Stimulated activated CD8-positive, alpha-beta memory T cell treated with anti-CD3 and anti-CD28 coated beads, Interleukin-4, amount 100 ng/mL, for 1 hour (primary cell): ENCODE measurements at places on chromosomes 16 and 17.

DNA sequence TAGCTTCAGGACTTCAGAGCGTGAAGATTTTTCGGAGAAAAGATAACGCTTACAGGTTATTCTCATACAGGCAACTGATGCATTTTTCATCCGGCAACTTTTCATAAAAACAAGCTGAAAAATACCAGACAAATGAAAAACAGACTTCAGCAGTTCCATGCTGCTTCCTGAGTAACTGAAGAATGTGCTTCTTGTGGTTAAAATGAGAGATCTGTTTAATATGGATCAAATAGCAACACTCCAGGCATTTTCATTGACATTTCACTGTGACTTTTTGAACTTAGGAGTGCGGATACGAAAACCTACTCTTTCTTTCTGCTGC lies 705 bp upstream of the PITPNC1 start:
- no peak for DNase-seq

DNA sequence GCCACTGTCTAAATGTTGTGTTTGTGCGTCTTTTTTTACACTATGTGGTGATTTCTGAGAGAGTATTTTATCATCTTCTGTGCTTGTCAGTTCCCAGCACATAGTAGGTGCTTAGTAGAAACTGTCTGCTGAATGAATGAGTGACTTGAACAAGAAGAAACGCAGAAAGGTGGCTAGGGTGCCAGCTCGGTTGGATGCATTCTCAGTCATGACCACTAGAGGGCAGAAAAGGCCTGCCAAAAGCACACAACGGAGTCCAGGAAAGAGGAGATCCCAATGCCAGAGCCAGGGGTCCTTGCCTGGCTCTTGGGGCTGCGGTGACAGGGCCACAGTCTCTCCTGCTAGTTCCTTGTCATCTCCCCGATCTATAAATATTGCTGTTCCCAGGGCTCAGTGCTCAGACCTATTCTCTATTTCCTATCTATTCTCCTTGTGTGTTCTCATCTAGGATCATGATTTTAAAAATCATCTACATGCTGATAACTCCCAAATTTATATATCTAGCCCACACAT lies 57.3 kb upstream of the CCL1 start:
- DNase-seq, result peak; percentile 54

GRCh38 chr16:15676506-15676905 lies 26.5 kb downstream of the NDE1 start:
- no peak for DNase-seq

- DNase-seq, result no peak
These were observed 5.5 kb upstream of the TMEM92 start for GRCh38 chr17:50268743-50269275.

DNA sequence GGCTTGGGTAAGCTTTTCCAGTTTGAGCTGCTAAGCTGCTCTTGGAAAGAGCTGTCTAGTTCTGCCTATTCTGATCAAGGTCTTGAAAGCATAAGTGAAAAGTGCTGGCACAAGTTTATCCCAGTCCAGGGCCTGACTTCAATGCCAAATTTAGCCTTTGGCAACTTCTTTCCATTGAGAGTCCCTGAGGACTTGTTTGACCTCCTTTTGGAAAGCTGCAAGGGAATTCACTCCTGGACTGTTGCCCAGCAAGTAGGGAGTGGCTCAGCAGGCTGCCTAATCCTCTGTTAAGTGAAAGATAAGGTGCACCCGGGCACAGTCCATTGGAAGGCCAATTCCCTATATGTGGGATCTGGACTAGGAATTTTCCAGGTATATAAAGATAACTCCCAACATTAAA lies 16.0 kb upstream of the TANC2 start:
- DNase-seq, result no peak

GRCh38 chr17:66547151-66547865 lies 244.9 kb downstream of the PRKCA start:
- DNase-seq, result no peak

GRCh38 chr16:1942047-1942809 lies 771 bp downstream of the MSRB1 start:
- DNase-seq, result no peak

GRCh38 chr16:2692948-2693651 lies 10.8 kb downstream of the KCTD5 start:
- DNase-seq, result no peak

DNA sequence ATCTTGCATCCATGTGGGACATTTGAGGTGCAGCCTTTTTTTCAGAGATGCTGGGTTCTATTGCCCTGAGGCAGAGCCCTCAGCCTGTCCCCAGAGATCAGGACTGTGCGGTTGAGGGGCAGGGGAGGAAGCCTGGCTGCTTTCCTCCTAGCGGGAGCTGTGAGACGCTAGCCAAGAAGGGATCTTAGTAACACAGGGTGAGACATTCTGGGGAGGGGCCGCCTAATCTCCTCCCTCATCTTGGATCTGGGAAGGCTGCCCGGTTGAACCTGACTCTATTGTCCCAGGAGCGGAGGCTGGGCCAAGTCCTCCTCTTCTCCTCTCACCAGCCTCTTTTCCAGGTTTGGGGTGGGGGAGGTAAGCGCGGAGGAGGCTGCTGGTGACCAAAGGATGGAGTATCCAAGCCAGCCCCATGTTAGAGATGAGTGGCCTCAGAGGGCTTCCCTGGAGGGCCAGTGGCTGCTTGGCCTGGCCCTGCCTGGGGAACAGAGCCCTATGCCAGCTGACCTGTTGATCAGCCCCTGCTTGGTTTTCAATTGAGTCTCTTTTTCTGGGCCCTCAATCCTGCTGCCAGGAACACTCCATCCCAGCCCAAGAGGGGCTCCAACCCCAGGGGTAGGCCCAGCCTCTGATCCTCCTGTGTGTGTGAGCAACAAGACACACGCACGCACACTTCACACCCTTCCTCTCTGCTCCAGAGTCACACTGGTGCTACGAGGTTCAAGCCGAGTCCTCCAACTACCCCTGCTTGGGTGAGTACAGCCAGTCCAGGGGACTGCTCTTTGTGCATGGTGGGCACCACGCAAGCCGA lies 5.0 kb downstream of the CA4 start:
- no peak for DNase-seq

DNA sequence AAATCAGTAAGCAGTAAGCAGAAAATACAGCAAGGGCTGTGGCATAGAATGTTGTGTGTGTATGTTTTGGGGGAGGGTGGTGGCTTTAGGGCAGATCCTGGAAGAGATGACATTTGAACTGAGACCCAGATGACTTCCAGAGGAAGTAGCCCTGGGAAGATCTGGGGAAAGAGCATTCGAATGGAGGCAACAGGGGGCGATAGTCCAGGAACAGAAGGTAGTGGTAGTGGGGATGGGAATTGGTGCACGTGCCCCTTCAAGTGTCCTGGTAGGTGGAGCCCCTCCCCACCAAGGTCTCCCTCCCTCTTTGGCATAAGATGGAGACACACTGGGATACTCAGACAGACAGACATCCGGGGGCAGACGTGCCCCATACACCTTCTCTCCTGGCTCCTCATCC lies 14.1 kb downstream of the ARHGEF15 start:
- no peak for DNase-seq

- DNase-seq, result no peak
These were observed 89.4 kb downstream of the ITFG1 start for GRCh38 chr16:47371271-47372014.

DNA sequence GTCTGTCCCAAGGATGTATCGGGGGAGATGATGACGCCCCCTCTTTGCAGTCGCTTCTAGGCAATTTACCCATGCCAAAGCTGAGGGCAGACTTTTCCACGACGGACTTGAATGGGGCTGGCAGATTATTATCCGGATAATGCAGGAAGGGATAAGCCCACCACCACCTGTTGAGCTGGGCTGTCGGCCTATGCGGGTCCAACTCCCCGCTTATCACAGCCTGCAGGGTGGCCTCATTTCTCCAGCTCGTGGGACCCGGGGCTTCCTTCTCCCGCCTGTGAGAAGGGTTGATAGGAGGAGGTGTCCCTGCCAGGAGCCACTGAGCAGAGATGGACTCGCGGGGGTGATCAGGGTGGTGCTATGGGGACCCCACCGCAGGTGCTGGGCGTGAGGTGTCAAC lies 559 bp downstream of the CACNG5 start:
- DNase-seq, result no peak

DNA sequence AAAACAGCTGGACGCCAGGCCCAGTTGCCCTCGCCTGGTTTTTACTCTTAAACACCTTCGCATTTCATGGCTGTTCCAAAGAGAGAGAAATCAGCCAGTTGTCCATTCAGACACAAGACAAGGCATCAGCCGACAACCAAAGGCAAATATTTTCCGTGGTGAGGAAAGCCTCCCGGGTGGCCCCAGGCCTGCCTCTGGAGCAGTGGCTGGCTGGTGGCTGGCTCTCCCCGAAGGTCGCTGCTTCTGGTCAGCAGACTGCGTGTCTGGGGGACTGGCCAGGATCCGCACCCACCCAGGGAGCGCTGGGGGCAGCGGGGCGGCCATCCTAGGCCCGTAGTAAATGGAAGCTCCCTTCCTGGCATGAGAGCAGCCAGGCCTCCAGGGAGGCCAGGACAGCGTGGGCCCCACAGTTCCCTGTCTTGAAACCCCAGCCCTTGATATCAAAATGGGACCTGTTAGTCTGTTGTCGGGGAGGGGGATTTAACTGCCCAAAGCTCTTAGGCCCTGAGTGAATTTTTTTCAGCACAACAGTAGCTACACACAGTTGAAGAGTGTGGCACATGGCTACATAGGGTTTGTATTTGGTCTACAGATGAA lies 57.7 kb downstream of the SREBF1 start:
- no peak for DNase-seq

GRCh38 chr16:3652373-3653195 lies 1.9 kb upstream of the DNASE1 start:
- no peak for DNase-seq

GRCh38 chr17:66834919-66835454 lies at the start of gene CACNG5:
Gene CACNG5 (plus strand): TSS chr17:66835117. CDS start chr17:66877333, 42,216 bp downstream.
- no peak for DNase-seq

DNA sequence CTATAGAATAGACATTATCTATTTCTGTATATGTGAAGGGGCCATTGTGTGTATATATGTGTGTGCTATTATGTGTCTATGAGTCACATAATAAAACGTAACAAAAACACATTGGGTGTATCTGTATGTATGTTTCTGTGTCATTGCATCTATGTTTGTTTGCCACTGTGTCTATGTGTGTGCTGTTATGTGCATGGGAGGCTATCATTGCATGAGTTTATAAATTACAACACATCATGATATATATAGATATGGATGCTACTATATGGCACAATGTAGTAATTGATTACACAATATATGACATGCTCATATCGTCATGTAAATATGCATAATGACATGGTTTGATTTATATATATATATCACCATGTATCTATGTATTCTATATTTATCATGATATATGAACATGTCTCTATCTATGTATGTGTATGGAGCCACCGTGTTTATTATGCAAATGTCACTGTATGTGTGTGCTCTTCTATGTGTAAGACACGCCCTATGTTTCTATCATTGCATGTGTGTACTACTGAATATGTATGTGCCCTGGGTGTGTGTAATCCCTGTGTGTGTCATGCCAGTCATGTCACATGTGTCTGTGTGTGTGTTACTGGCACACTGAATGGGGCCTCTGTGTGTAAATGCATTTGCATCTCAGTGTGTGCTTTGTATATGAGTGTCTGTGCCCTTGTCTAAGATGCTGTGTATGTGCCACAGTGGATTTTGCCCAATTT lies 1.4 kb upstream of the TSPOAP1 start:
- DNase-seq, result no peak

GRCh38 chr16:55824473-55825000 lies 8.4 kb downstream of the CES1 start:
- no peak for DNase-seq

DNA sequence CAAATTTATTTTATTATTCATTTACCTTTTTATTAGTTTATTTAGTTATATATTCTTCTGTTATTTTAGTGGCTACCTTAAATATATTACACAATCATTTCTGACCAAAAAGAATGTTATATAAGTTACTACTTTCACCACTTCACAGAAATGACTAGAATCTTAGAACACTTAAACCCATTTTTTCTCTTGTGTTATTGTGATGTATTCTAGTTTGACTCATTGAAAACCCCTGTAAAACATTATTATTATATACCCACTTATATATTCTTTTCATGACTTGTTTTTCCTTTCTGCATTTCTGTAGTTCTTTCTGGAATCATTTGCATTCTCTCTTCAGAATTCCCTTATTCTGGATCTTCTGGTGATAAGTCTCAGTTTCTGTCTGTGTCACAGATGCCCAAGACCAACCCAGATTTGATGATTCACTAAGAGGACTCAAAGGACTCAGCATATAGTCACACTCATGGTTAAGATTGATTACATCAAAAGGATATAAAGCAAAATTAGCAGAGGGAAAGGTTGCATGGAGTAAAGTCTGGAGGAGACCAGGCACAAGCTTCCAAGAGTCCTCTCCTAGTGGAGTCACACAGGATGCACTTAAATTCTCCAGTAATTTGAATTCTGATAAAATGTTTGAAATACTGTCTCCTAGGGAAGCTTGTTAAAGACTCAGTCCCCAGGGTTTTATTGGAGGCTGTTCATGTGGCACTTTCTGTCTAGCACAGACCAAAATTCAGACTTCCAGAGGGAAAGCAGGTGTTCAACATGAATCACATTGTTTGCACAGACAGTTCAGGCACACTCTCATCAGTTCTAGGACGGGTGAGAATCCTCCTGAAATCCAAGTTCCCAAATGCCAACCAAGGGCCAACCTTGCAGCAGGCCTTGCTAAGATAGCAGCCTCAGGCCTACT lies 7.7 kb downstream of the GINS3 start:
- no peak for DNase-seq

DNA sequence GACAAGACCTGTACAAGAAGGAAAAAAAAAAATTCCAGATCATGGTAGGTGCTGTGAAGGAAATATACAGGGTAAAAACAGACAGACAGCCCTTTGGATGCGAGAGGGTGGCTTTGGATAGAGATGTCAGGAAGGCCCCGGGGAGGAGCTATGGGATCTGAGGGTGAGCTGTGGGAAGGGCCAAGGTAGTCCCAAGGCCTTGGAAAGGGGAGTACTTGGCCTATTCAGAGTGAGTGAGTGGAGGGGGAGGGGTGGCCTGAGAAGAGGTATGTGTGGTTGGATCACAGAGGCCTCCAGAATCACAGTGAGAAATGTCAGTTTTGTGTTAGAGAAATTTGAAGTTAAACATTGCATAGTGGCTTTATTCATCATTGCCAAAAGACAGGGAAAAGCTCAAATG lies 31.2 kb upstream of the AKTIP start:
- DNase-seq, result no peak

DNA sequence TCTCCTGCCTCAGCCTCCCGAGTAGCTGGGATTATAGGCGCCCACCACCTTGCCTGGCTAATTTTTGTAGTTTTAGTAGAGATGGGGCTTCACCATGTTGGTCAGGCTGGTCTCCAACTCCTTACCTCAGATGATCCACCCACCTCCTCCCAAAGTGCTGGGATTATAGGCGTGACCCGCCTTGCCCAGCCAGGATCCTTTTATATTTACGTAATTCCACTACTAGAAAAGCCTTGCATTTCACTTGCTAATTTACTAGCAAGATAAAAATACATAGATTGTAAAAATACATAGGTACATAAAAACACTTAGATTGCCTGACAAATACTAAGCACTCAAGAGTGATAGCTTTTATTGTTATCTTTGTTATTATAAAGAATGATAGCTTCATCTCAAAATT lies 47.5 kb downstream of the GDPD1 start:
- DNase-seq, result no peak

GRCh38 chr16:49552313-49552928 lies 178.8 kb downstream of the C16orf78 start:
- no peak for DNase-seq
